ENCODE measurements at places on chromosomes 12 and 14. TPM values are rescaled to one million over a fixed set of nuclear protein-coding genes. Genes with fewer than 3 reads are reported as not detected.

SELPLG gene
- total RNA-seq = 34.6 TPM

GRCh38 chr12:67483871-67484554, 164.5 kb upstream of the DYRK2 start:
- no peak for DNase-seq

NELL2 gene
- total RNA-seq = 2.6 TPM

- no peak for DNase-seq
Measured at GRCh38 chr14:39554576-39554975, 122.3 kb upstream of the FBXO33 start.

PLA2G1B gene
- not detected for total RNA-seq

GRCh38 chr14:87411370-87411769, 581.6 kb downstream of the GALC start:
- no peak for DNase-seq

DNA sequence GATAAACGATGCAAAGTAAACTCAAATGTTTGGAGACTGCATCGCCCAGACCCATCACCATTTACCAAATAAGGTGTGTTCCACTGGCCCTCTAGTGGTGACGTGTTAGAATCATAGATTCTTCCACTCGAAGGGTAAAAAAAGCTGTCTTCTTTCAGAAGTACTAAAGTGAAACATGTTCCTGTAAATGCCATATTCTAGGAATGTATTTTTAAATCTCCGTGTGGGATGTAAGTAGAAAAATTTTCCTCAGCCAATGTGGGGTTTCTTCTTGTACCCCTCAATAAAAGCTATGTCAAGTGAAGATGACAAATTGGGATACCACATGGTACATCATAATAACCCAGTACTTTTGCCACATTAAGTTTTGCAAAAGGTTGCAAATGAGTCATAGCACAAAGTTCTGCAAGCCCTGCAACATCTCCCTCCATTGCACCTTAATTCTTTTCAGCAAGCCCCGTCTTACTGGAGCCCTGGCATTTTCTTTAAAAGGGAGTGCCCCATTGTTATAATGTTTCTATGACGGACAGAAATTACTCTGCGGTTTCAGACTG, 100.8 kb downstream of the CCER1 start:
- DNase-seq = no peak

E2F7 gene
- 15.0 TPM for total RNA-seq

GOLGA3 gene
- 69.3 TPM for total RNA-seq

GRCh38 chr12:122021822-122022392, at the start of gene BCL7A:
TSS of gene BCL7A (plus strand) at chr12:122021884. CDS start at chr12:122022092, 208 bp downstream.
- no peak for DNase-seq

- no peak for DNase-seq
Measured at GRCh38 chr14:25001601-25002000, 48.3 kb downstream of the STXBP6 start.

- no peak for DNase-seq
Measured at GRCh38 chr12:105733579-105733978, 403.1 kb downstream of the C12orf75 start.

DNA sequence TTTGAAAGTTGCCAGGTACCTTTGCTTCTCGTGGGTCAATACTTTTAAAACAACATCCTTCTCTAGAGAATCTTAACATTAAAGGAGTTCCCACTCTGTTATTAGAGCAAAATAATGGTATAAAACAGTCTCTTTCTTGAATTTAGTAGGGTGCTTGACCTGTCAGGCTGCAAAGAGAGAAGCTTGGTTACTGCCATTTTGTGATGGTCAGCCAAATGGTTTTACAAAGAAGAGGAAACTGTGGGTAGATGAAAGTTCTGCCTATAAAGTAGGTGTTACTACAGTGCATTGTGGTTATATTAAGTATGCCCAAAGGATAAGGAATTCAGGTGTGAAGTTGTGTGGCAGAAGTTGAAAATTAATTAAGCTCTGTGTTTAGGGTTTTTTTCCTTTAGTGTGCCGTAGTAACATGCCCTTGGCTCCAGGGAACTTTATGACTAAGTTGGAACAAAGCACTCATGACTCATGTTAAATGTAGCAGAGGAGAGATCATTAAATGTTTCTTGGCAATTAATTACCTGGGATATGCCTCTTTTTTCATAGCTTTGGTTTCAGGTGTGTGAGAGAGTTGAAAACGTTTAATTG, 354.0 kb upstream of the KITLG start:
- no peak for DNase-seq

CMTM5 gene
- total RNA-seq = not detected

GRCh38 chr12:68293347-68293746, 38.8 kb downstream of the MDM1 start:
- DNase-seq = no peak

DNA sequence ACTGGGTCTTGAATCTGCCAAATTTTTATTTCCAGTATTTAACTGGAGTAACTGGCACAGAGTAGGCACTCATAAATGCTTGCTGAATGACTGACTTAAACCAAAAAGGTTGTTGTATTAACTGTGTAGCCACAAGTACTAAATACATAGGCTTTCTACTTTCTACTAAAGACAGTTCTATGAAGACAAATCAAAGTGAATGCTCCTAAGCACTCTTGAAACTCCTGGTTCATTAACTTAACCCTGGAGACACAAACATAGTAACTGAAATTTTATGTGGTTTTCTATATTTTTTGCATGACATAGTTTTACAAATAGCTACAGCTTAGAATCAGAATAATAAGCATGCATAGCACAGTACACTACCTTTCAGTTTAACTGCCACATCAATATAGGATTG, 70.4 kb downstream of the TXNDC16 start:
- no peak for DNase-seq

DNA sequence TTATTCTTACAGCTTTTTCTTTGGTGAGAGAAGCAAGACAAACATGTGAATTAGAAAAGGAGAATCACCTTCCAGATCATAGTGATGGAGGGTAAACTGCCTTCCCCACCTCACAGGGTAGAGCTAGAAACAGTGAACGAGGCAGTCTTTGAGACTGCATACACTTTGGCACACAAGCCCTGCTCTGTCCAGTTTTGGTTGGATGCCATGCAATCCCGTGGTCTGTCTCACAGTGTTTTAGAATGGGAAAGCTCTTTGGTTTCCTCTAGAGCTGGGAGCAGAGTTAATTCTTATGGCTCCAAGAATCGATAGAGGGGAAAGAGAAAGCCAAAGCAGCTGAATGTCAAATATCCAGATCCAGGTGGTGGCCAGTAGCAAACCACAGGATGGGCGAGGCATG, 21.9 kb downstream of the TDP1 start:
- no peak for DNase-seq

DNA sequence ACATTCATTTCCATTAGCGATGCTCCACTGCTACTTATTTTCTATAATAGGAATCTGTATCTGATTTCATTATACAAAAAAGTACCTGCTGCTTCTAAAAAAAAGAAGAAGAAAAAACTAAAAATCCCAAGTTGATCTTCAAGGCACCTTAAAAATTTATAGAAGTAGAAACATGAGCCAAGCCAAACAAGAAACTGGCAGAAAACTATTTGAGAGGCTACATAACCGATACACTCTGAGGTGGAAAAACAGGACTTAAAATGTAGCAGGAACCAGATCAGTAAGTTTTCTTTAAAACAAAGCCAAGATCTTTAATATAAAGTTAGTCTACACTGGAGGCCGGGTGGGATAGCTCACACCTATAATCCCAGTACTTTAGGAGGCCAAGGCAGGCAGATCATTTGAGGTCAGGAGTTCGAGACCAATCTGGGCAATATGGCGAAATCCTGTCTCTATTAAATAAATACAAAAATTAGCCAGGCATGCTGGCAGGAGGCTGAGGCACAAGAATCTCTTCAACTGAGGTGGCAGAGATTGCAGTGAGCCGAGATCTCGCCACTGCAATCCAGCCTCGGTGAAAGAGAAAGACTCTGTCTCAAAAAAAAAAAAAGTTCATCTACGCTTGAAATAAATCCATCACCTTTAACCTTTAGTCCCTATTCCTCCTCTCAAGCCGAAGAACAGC, 278.6 kb downstream of the MED13L start:
- DNase-seq = no peak

- DNase-seq = peak; percentile 66
Measured at GRCh38 chr12:47904713-47905709, at the start of gene VDR. TSS of gene VDR (minus strand) at chr12:47904994. CDS start at chr12:47879113, 25,881 bp downstream.
